CD4-positive, alpha-beta T cell treated with Interleukin-15 for 1 hour (primary cell): ENCODE measurements at places on chromosomes 16 and 17.

- DNase-seq, result no peak
Observed at GRCh38 chr16:65154321-65154720, 32.5 kb upstream of the CDH11 start.

DNA sequence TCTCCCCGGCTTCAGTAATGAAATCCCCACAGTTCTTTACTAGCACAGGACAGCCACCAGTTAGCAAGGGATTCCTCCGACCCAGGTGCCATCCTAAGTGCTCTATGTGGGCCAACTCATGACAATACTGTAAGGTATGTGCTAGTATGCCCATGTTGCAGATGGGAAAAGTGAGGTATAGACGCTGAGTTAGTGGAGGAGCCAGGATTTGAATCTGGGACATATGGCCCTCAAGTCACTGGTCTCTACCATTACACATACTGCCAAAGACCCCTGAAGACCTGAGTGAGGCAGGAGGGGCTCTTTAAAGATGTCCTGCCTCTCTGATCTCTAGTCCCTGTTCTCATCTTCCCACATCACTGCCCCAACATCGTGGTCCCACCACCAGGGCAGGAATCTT is 36.2 kb upstream of the MRPS23 start:
- DNase-seq, result no peak

DNA sequence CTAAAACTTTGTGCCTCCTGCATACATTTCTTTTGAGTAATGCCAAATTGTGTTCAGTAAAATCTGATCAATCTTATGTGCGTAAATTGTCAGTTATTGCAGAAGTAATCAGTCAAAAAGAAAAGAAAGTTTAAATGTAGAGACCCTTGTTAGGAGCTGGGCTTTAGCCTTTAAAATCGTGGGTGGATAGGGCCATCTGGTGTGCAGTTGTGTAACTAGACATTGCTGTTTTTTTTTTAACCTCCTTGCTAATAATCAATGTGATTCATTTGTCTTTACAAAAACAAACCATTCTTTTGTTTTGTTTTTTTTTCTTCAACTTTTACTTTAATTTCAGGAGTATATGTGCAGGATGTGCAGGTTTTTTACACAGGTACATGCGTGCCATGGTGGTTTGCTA is 5.3 kb upstream of the WWOX start:
- no peak for DNase-seq

GRCh38 chr16:55563797-55564196 is 2.7 kb upstream of the CAPNS2 start:
- DNase-seq, result no peak

- DNase-seq, result peak; percentile 29
Observed at GRCh38 chr16:85733839-85734170, 17.1 kb downstream of the C16orf74 start.

DNA sequence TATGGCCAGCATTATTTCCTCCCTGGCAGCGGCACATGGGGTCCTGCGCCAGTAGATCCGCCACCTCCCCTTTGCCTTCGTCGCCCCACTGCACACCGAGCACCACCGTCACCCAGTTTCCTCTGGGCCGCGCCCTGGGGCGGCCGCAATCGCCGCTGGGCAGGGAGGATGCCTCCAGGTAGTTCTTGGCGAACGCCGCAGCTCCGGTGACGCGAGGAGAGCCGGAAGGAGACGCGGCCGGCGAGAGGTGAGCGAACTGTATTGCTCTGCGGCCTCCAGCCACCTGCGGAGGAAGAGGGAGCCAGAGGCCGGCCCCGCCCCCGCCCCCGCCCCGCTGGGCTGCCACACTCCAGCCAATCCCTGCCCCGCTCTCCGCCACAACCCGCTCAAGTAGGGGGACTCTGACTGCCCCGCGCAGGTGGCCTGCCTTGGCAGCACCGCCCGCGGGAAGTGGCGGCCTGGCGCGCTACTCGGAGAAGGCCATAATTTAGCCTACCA is 11.8 kb upstream of the SLFN13 start:
- DNase-seq, result peak; percentile 86

DNA sequence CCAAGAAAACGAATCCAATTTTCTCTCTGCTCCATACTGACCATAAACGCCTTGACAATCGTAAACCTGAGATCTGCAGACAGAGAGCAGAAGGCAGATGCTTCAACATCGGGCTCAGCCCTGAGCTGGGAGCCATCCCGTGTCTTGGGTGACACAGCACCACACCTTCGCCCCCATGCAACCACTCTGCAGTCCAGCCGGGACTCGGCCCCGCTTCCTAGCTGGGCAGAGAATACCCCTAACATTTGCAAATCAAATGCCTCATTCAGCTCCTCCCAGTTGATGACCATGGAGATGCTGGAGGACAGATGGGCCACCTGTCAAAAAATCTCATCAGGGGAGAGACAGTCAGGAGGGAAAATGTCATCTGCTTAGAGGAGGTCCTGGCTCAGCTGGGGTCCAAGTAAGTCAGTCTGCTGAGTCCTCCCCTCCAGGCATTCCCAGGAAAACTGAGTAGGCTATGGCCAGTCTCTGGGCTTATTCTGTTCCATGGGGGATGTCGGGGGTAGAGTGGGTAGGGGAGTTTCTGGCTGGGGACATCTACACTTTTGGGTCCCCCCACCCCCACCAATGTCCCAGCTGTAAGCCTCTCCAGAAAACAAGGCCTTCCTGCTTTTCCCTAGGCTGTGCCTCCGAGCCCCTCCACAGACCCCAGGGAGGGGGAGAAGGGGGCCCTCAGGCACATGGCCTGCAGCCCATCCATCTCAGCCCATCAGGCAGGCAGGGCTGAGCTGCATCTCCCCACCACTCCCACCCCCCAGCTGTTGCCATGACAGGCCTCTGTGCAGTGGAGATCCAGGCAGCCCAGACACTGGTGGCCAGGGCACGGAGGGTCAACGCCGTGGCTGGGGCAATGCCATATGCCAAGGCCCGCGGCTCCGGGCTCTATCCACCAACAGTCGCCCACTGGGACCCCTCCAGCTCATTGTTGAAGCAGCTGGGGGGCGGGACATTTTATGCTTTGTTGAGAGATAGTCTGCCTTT is 158.6 kb downstream of the AXIN2 start:
- DNase-seq, result no peak
